ENCODE measurements at places on chromosomes 16 and 17. TPM values are rescaled to one million over a fixed set of nuclear protein-coding genes. Genes with fewer than 3 reads are reported as not detected.

DNA sequence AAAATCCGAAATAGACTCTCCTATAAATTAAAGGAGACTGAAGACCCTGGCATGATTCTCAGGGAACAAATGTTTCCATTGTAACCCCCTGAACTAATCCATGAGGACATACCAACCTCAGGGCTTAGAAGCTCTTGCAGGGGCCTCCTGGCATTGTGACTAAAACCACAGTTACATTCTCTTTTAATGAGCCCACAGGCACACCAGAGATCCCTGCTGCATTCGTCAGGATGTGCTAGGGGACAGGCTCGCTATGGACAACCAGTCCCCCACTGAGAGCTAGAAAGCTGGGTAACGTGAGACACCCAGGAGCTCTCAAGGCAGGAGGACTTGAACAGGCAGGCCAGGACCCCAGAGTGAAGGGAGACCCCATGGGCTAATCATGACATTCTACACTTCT is 140.6 kb upstream of the TNRC6C start:
- H3K4me1 ChIP-seq, result no peaks in the 10 kb centered on the region
- H3K4me3 ChIP-seq, result no peak overlapping the region
- H3K27ac ChIP-seq, result no peak overlapping the region
- no peaks in the 10 kb centered on the region for H3K27me3 ChIP-seq
- no peak for DNase-seq

DNA sequence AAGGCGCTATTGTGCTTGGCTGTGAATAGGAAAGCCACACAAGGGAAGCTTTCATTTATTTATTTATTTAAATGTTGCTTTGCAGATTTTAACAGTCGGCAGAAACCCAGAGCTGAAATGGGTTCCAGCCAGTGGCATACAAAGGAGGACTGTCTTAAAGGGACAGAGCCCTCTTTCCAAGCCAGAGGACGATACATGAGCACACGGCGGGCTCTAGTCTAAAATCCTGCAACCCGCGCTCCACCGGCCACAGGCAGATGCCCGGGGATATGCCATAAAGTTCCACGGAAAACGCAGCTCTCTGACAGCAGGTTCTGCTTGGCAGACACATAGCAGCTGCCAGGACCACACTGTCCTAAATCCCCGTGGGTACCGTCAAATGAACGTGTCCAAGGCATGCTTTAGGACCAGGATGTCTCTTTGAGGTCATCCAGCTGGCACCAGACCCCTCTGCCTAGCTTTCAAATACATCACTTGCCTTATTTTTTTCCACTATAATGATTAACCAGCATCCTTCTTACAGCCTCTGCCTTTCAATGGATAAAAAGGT is 64.6 kb downstream of the CYTH1 start:
- no peaks in the 10 kb centered on the region for H3K27me3 ChIP-seq
- peak overlapping the region; percentile 78 for H3K27ac ChIP-seq
- no peaks in the 10 kb centered on the region for H3K36me3 ChIP-seq
- peaks cover 62% of the 10 kb centered on the region for H3K4me1 ChIP-seq

GRCh38 chr17:2695961-2696760 is 15.4 kb downstream of the CLUH start:
- no peak for DNase-seq
- H3K4me3 ChIP-seq, result no peak overlapping the region
- peaks cover 97% of the 10 kb centered on the region for H3K36me3 ChIP-seq
- no peaks in the 10 kb centered on the region for H3K27me3 ChIP-seq
- no peak overlapping the region for H3K27ac ChIP-seq

DNA sequence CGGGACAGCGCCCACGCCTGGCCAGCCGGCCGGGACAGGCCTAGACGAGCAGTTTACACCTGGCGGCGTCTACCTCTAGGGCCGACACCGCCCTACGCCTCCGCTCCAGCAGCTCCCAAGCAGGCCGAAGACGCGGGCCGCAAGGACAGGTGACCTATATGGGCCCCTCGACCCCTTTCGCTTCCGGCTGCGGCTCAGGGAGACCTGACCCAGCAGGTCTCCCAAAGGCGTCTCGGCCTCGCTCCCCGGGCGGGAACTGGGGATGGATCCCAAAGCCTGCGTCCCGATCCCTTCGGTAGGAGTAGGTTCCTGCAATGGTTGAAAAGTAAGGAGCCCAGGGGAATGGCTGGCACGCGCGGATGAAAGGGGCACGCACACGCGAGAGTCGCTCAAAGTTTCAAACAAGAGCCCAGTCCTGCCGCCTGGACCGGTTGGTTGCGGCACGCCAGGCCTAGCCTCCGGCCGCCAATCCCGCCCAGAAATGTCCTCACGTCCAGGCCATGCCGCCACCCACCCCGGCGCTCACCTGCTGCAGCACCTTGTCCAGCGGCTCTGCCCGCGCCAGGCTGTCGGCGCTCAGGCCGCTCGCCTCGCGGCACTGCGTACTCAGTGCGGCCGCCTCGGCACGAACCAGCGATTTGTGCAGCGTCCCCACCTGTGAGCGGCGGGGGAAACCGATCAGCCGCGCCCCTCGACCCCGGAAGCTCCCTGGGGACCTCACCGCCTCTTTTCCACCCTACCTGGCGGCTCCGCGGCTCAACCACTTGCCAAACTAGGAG is 630 bp downstream of the ESRP2 start:
- peak overlapping the region; percentile 38 for H3K27ac ChIP-seq
- peak; percentile 58 for DNase-seq
- peaks cover 18% of the 10 kb centered on the region for H3K36me3 ChIP-seq
- H3K4me1 ChIP-seq, result peaks cover 11% of the 10 kb centered on the region
- no peaks in the 10 kb centered on the region for H3K27me3 ChIP-seq
- H3K4me3 ChIP-seq, result peak overlapping the region; percentile 71

- H3K4me1 ChIP-seq, result peaks cover 20% of the 10 kb centered on the region
- H3K27ac ChIP-seq, result peak overlapping the region; percentile 34
- no peaks in the 10 kb centered on the region for H3K36me3 ChIP-seq
- H3K27me3 ChIP-seq, result no peaks in the 10 kb centered on the region
Measured at GRCh38 chr17:15412606-15413005, 54.8 kb downstream of the CDRT4 start.

CACNG1 gene
- 36.9 TPM for total RNA-seq
